CD4-positive, alpha-beta T cell treated with Interleukin-17A for 1 hour (primary cell): ENCODE measurements at places on chromosomes 7 and 10.

GRCh38 chr7:44324481-44325200 is 753 bp downstream of the CAMK2B start:
- no peak for DNase-seq

- no peak for DNase-seq
These were observed 553 bp upstream of the ADD3 start for GRCh38 chr10:110007161-110007700.

- DNase-seq: no peak
These were observed 285.9 kb downstream of the CELF2 start for GRCh38 chr10:11303361-11304170.

DNA sequence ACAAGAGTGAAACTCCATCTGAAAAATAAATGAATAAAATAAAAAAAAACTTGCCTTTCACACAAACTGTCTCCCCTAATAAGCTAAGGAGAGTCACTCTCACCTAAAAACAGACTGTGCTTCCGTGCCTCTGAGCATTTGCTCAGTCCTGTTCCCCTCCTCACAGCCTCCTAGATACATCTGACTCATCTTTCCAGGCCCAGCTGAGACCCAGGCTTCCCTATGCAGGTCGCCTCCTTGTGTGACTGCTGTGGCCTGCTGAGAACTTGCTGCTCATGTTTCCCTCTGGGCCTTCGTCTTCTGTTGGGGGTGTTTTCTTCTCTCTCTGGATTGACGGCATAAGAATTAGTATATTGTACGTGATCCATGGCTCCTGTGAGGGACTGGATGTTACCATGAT is 777.7 kb downstream of the LRMDA start:
- DNase-seq: no peak

DNA sequence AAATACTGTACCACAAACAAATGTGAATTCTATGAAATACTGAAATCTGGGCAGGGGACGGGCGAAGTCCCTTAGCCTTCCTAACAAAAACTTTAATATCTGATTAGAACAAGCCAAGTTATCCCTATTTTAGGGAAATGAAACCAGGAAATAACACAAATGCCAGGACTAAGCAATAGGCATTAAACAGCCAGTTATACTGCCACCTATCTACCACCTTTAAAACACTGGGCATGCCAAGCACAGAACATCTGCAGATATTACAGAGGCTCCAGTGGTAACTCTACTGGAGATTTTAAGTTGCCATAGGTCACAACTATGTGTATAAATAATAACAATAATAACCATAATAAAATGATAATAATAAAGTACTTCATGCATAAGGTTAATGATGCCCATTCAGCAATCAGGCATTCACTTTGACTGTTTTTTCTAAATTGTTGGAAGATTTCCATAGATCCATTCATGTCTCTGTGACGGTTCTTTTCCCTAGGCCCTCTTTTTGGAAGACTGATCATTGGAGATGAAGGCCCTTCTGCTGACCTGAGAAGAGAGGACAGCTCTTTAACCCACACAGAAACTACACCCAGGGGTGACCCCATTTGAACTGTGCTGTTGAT is 195.7 kb downstream of the CACNA2D1 start:
- no peak for DNase-seq

DNA sequence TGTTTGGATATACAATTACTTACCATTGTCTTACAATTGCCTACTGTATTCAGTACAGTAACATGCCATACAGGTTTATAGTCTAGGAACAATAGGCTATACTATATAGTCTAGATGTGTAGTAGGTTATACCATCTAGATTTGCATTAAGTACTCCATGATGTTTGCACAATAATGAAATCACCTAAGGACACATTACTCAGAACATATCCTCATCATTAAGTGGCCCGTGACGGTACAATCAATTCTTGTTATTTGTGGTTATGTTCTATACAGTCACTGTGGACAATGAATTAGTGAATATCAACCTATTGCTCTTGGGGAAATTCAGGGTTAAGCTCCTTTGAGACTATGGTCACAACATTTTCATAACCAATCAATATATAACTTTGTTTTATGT is 75.6 kb downstream of the MICU1 start:
- DNase-seq: no peak

GRCh38 chr10:310976-311639 is 175.9 kb downstream of the ZMYND11 start:
- no peak for DNase-seq

DNA sequence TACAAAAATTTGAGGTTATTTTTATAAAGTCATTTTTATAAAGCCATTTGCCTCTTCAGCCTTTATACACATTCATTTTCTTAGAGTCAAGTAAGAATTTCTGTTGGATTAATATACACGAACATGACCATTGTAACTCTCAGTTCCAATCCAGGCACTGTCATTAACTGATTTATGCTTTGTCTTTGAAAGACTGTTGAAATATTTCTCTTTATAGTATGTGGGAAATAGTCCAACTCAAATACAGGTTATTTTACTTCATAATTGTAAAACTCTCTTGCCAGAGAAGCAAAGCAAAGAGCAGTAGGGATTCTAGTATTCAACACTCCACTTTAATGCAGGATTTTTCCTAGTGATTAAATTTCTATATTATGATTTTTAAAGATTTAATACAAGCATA is 36.5 kb upstream of the PAPSS2 start:
- no peak for DNase-seq

- no peak for DNase-seq
These were observed 39.0 kb upstream of the PCBD1 start for GRCh38 chr10:70927189-70927943.

- DNase-seq: no peak
These were observed 175.9 kb downstream of the PAXIP1 start for GRCh38 chr7:154827007-154827406.

- DNase-seq: no peak
These were observed 186.8 kb upstream of the CXCL12 start for GRCh38 chr10:44571701-44572100.
